CD14-positive monocyte (primary cell): ENCODE measurements at places on chromosomes 12 and 14.

- peaks cover 44% of the 10 kb centered on the region for H3K4me1 ChIP-seq
- peak; percentile 92 for DNase-seq
- peak overlapping the region; percentile 63 for H3K4me3 ChIP-seq
- H3K27ac ChIP-seq: peak overlapping the region; percentile 98
Measured at GRCh38 chr12:25052196-25052913, 103.5 kb upstream of the BCAT1 start.

- peak within 1 kb of the TSS; percentile 39 for H3K4me3 ChIP-seq
- H3K4me1 ChIP-seq: peaks cover 6% of the 10 kb centered on the region
- no peak for DNase-seq
Measured at GRCh38 chr12:33439587-33440011, at the start of gene SYT10. SYT10 (minus strand) TSS chr12:33439819; CDS start chr12:33439522, 297 bp downstream.

GRCh38 chr12:88546853-88547252 lies 33.4 kb downstream of the KITLG start:
- no peaks in the 10 kb centered on the region for H3K4me1 ChIP-seq
- no peaks in the 10 kb centered on the region for H3K36me3 ChIP-seq
- no peaks in the 10 kb centered on the region for H3K27me3 ChIP-seq
- DNase-seq: no peak

- no peak for DNase-seq
- H3K27me3 ChIP-seq: no peaks in the 10 kb centered on the region
- no peaks in the 10 kb centered on the region for H3K4me1 ChIP-seq
- H3K27ac ChIP-seq: no peak overlapping the region
- no peaks in the 10 kb centered on the region for H3K36me3 ChIP-seq
- H3K4me3 ChIP-seq: no peak overlapping the region
Measured at GRCh38 chr14:83320837-83321236, 1787.2 kb upstream of the SEL1L start.

DNA sequence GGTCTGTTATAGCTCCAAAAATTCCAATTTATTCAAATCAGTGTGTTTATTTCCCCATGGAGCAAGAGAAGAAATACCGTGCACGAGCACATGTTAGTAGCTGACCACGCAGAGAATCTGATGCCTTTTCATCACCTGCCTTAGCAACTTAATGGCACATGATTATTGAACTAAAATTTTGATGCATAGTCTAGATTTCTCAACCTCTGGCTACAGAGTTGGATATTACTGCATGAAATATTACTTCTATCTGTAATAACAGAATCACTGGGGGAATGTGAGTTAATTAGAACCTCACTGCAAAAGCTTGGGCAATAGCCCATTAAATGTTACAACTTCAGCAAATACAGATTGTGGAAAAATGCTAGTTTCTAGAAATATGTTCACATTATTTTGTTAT lies 335.8 kb downstream of the FLRT2 start:
- no peaks in the 10 kb centered on the region for H3K27me3 ChIP-seq
- H3K27ac ChIP-seq: no peak overlapping the region
- no peak for DNase-seq
- H3K4me3 ChIP-seq: no peak overlapping the region

DNA sequence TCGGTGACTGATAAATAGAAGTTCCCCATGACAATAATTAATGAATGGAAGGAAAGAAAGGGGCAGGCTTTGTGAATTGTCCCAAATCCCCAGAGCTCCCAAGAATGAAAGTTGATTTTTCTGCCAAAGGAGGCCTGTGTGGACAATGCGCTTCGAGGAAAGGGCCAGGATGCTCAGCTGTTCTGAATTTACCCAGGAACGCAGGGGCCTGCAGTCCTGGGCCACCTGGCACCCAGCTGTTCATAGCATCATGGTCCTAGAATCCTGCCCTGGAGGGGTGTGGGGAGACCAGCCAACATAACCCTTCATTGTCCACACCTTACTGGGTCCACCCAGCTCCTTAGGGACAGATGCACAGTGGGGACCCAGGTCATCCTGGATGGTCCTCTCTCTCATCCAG lies 587.5 kb downstream of the BCL11B start:
- no peak overlapping the region for H3K4me3 ChIP-seq
- no peaks in the 10 kb centered on the region for H3K27me3 ChIP-seq
- H3K4me1 ChIP-seq: no peaks in the 10 kb centered on the region
- no peaks in the 10 kb centered on the region for H3K36me3 ChIP-seq

DNA sequence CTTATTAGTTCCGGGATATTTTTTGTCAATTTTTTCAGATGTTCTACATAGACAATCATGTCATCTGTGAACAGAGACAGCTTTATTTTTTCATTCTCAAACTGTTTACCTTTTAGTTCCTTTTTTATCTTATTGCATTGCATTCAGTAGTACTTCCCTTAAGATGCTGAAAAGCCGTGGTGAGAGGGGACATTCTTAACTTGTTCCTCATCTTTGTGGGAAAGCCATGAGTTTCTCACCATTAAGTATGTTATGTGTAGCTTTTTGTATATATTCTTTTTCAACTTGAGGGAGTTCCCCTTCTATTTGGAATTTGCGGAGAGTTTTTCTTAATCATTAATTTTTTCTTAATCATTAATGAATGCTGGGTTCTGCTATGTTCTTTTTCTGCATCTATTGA lies 1727.1 kb upstream of the SEL1L start:
- H3K27ac ChIP-seq: no peak overlapping the region
- no peak overlapping the region for H3K4me3 ChIP-seq
- DNase-seq: peak; percentile 82
- H3K27me3 ChIP-seq: no peaks in the 10 kb centered on the region

DNA sequence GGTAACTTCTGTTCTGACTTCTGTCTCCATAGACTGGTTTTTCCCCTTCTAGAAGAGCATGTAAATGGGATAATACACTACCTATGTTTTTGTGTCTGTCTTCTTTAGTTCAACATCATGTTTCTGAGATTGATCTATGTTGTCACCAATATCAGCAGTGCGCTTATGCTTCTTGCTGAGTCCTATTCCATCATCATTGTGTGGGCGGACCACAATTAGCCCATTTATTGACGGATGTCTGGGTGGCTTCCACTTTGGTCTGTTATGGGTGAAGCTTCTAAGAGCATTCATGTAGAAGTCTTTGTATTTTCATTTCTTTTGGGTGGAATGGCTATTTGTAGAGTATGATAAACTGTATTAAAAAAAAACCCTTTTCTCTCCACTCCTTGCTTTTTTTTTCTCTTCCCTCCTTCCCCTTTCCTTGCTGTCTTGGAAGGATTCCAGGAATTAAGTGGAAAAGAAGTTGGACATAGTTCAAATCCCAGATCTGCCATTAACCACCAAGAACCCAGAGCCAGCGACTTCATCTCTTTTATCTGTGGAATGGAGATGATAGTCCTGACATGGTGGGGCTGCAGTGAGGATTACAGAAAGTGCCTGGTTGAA lies 7.0 kb upstream of the SERPINA1 start:
- H3K27ac ChIP-seq: peak overlapping the region; percentile 96
- DNase-seq: no peak
- no peak overlapping the region for H3K4me3 ChIP-seq
- peaks cover 79% of the 10 kb centered on the region for H3K4me1 ChIP-seq
- H3K27me3 ChIP-seq: no peaks in the 10 kb centered on the region
- H3K36me3 ChIP-seq: no peaks in the 10 kb centered on the region

DNA sequence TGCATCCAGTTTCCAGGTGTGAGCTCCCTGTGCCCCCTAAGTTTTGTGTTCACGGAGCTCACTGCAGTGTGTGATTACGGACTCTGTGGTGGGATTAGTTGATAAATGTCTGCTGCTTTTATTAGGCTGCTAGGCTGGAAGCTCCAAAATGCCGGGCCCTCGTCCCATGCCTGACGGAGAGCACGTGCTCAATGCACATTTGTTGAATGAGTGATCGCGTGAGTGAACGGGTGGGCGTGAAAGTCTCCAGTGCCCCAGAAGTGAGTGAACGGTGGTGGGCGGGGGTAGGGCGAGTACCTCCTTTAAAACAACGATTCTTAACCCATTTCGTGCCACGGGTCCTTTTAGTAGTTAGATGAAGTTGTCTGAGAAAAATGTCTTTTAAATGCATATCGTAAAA lies 175.5 kb downstream of the AACS start:
- H3K27me3 ChIP-seq: no peaks in the 10 kb centered on the region
- DNase-seq: no peak
- H3K4me1 ChIP-seq: no peaks in the 10 kb centered on the region
- H3K4me3 ChIP-seq: no peak overlapping the region
- H3K27ac ChIP-seq: no peak overlapping the region

- peaks cover 24% of the 10 kb centered on the region for H3K4me1 ChIP-seq
- no peak for DNase-seq
- no peaks in the 10 kb centered on the region for H3K27me3 ChIP-seq
- no peak overlapping the region for H3K27ac ChIP-seq
- H3K4me3 ChIP-seq: peak overlapping the region; percentile 7
Measured at GRCh38 chr12:132143336-132144071, 615 bp downstream of the DDX51 start.

DNA sequence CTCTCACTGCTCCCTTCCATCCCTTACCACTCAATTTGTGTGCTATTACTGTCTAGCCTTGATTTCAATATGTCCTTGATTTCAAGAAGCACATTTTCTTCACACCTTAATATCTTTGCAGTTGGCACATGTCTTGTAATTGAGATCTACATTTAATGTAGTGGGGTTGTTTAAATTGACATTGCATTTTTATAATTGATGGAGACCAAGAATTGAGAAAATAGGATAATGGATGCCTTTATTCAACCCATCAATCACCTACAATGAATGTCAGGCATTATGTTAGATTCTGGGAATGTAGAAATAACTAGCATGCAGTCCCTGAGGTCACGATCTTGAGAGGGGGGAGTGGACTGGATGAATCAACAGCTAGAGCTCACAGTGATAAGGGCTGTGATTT lies 94.6 kb downstream of the SMOC1 start:
- H3K27me3 ChIP-seq: no peaks in the 10 kb centered on the region
- H3K36me3 ChIP-seq: no peaks in the 10 kb centered on the region
- H3K4me1 ChIP-seq: no peaks in the 10 kb centered on the region
- no peak for DNase-seq

DNA sequence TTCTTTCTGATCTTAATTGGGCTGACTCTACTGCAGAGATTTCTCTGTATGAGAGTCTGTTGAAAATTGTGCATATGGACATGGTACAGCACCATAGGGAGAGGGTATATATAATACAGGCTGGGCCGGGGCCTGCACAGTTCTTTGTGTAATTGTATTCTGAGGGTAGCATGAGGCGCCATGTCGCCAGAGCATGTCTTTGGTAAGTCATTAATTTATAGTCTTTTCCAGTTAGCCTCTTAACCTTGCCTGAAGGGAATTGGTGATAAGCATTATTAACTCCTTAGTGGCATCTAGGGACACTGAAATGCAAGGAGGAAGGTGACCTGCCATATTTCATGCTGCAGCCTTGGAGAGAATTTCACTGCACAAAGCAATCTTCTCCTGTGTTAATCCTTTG lies 569.9 kb downstream of the TMTC2 start:
- no peak for DNase-seq
- no peak overlapping the region for H3K4me3 ChIP-seq
- H3K27ac ChIP-seq: no peak overlapping the region
- no peaks in the 10 kb centered on the region for H3K27me3 ChIP-seq
- no peaks in the 10 kb centered on the region for H3K36me3 ChIP-seq

DNA sequence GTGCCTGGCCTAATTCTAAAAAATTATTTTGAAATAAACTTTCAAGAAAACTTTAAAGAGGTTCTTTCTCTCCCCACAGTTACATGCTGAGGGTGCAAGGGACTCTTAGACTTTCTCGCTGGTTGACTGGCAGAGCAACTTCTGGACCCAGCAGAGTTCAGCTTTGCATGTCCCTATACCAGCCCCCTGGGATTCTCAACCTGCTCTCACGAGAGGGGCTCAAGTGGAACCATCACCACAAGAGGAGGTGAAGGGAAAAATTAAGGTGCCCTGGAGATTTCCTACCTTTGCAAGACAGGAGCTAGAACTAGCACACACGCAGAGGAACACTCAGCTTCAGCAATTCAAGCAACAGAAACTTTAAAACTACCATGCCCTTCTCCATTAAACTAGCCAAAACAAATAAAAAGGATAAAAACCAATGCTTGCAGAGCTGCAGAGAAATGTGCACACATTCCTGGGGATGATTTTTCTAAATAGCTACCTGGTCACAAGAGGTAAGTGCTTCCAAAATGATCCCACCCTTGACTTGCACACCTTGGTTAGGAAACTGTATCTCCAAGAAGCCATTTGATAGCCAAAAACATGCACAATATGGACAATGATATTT lies 2.5 kb downstream of the HVCN1 start:
- no peaks in the 10 kb centered on the region for H3K27me3 ChIP-seq
- peaks cover 59% of the 10 kb centered on the region for H3K4me1 ChIP-seq
- no peak for DNase-seq
- no peak overlapping the region for H3K27ac ChIP-seq

GRCh38 chr14:73610687-73611086 lies 1.6 kb upstream of the ACOT6 start:
- no peak for DNase-seq
- H3K27ac ChIP-seq: no peak overlapping the region
- peaks cover 7% of the 10 kb centered on the region for H3K4me1 ChIP-seq
- no peaks in the 10 kb centered on the region for H3K36me3 ChIP-seq
- no peak overlapping the region for H3K4me3 ChIP-seq

GRCh38 chr14:69090187-69090789 lies 62.6 kb downstream of the DCAF5 start:
- no peak overlapping the region for H3K27ac ChIP-seq
- H3K27me3 ChIP-seq: no peaks in the 10 kb centered on the region
- no peaks in the 10 kb centered on the region for H3K4me1 ChIP-seq
- DNase-seq: peak; percentile 28
- H3K4me3 ChIP-seq: no peak overlapping the region
- H3K36me3 ChIP-seq: peaks cover 39% of the 10 kb centered on the region

DNA sequence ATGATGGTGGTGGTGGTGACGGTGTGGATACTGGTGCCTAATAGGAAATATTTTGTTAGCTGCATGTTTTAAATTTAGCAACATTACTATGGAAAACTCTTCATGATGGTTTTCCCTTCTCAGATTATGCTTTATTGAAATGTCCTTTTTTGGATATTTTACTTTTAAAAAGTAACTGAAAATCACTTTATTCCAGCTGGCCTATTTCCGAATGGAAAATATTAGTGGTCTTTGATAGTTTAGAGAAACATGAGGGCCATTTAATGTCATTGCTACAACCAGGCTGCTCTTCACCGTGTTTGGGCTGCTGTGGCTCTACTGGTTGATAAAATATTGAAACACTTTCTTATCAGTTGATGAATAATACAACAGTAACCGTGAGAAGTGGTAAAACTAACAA lies 64.2 kb downstream of the PELI2 start:
- H3K27me3 ChIP-seq: no peaks in the 10 kb centered on the region
- DNase-seq: no peak
- H3K4me3 ChIP-seq: no peak overlapping the region
- H3K36me3 ChIP-seq: peaks cover 10% of the 10 kb centered on the region
- no peaks in the 10 kb centered on the region for H3K4me1 ChIP-seq

- no peak overlapping the region for H3K27ac ChIP-seq
- DNase-seq: no peak
- H3K4me1 ChIP-seq: no peaks in the 10 kb centered on the region
- H3K27me3 ChIP-seq: no peaks in the 10 kb centered on the region
- no peak overlapping the region for H3K4me3 ChIP-seq
- H3K36me3 ChIP-seq: no peaks in the 10 kb centered on the region
Measured at GRCh38 chr12:5070090-5070489, 26.4 kb downstream of the KCNA5 start.
